ENCODE measurements at places on chromosomes 11 and 22. TPM values are rescaled to one million over a fixed set of nuclear protein-coding genes. Genes with fewer than 3 reads are reported as not detected.

- H3K4me1 ChIP-seq: no peaks in the 10 kb centered on the region
- H3K27me3 ChIP-seq: peaks cover 4% of the 10 kb centered on the region
- H3K27ac ChIP-seq: no peak overlapping the region
- no peak overlapping the region for H3K4me3 ChIP-seq
- no peak for DNase-seq
These were observed 30.9 kb downstream of the IGLL1 start for GRCh38 chr22:23549198-23549595.

DNA sequence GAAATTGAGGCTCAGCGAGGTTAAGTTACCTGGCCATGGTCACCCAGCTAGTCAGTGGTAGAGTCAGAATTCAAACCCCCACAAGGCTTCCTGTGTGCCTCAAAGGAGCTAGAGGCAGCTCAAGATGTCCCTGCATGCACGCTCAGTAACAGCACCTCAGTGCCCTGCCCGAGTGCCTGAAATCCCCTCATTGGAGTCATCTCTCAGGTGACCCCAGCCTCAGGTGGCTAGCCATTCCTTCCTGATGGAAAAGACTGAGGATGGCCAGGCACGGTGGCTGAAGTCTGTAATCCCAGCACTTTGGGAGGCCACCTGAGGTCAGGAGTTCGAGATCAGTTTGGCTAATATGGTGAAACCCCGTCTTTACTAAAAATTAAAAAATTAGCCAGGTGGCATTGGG, 36.9 kb downstream of the LIF start:
- no peaks in the 10 kb centered on the region for H3K27me3 ChIP-seq
- no peak overlapping the region for H3K4me3 ChIP-seq
- peak overlapping the region; percentile 100 for H3K27ac ChIP-seq
- peaks cover 81% of the 10 kb centered on the region for H3K4me1 ChIP-seq
- DNase-seq: no peak
- no peaks in the 10 kb centered on the region for H3K36me3 ChIP-seq

DNA sequence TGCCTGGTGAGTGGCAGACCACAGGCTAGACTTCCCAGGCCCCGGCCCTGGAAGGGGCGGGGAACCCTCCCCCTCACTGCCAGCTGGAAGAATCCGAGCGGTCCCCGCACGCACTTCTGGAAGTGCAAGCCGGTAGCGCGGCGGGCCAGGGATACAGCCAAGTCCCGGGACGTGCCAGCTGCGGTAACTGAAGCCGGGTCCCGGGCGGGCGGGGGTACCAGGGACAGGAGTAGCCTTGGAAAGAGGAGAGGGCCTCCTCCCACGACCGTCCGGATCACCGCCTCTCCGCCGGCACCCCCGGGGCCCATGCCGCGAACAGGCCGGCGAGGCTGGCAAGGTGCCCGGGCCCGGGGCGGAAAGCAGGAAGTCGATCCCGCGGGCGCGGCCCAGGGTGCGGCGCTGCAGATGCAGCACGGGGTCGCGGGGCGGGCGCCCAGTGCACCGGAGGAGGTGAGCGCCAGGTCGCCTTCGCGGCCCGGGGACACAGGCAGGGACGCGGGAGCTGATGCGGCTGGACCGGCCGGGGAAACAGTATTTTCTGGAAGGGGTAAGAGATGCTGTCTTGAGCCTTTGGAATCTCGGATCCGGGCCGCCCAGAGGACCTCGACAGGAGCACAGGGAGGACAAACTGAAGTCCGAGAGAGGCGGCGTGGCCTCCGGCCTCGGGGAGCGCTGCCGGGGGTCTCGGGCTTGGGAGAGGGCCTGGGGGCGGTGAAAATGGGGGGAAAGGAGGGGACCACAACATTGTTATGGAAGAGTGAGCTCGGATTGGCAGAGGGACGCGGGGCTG, 783 bp upstream of the SLC35C1 start:
- peaks cover 29% of the 10 kb centered on the region for H3K4me1 ChIP-seq
- H3K27ac ChIP-seq: peak overlapping the region; percentile 93
- no peaks in the 10 kb centered on the region for H3K27me3 ChIP-seq

DNA sequence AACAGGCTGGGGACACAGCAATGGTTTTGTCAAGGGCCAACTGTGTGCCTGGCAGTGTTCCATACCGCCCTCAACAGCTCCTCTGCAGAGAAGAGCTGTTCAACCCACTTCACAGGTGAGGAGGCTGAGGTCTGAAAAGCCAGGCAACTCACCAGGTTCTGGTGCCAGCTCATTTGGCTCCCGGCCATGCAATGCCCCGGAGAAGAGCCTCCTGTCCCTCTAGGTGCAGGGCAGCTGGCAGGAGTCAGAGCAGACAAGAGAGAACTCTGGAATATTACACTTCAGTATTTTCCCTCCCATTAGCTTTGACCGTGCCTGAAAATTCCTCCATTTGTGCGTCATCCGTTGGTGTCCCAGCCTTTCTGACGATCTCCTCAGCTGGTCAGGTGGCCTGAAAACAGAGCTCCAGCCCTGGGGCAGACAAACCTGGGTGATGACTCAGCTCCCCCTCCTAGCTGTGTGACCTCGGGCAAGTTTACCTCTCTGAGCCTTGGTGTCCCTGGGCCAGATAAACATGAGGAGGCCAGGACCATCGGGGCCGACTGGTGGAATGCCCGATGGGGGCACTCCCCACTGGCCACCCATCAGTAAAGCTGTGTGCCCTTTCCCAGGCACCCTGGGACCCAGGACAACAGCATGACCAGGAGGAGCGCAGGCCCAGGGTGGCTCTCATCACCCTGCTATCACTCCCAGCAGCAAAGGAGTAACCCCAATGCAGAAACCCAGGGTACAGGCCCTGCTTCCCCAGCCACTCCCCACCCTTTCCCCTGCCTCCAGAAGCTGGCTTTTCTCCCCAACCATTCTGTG, 9.6 kb upstream of the C1QTNF6 start:
- peak overlapping the region; percentile 6 for H3K4me3 ChIP-seq
- no peaks in the 10 kb centered on the region for H3K36me3 ChIP-seq

GRCh38 chr11:126344141-126345080, 11.1 kb upstream of the ST3GAL4 start:
- peaks cover 32% of the 10 kb centered on the region for H3K4me1 ChIP-seq
- H3K36me3 ChIP-seq: no peaks in the 10 kb centered on the region
- no peak overlapping the region for H3K27ac ChIP-seq

- no peaks in the 10 kb centered on the region for H3K27me3 ChIP-seq
- H3K27ac ChIP-seq: no peak overlapping the region
- no peaks in the 10 kb centered on the region for H3K36me3 ChIP-seq
These were observed 58.9 kb downstream of the SHANK2 start for GRCh38 chr11:71193431-71193830.

GRCh38 chr11:47731475-47731874, 16.3 kb upstream of the AGBL2 start:
- no peak for DNase-seq
- no peaks in the 10 kb centered on the region for H3K27me3 ChIP-seq
- H3K4me1 ChIP-seq: no peaks in the 10 kb centered on the region

DNA sequence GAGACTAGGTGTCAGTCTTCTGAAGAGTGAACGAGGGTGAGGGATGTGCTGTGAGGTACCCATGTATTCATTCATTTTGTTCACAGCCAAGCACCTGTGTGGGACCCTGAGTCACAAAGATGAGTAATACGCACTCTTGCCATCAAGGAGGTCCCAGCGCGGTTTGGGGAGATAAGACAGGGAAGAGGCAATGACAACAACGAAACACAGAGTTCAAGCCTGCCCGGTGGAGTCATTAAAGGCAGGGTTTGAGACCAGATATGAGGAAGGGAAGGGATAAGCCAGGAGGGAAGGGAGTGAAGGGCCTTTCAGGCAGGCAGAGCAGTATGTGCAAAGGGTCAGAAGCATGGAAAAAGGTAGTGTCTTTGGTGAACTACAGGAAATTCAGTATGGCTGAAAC, 4.6 kb downstream of the DCHS1 start:
- H3K27ac ChIP-seq: no peak overlapping the region
- peak; percentile 48 for DNase-seq

DNA sequence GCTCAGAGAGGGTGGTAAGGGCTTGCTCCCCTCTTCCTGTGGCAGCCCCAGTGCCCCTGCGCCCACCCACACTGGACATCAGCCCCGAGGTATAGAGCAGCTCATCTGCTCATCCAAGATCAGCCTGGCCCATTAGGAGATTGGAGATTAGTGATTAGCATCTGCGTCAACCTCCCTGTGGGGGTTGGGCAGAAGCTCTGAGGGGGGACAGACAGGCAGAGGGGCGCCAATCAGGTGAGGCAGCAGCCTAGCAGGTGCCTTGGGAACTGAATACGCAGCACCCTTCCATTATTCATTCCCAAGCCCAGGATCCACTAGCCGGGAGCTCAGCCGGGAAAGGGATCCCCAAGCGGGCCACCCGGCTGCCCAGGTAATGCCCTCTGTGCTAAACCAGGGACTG, 11.0 kb downstream of the SMTN start:
- DNase-seq: no peak
- peaks cover 50% of the 10 kb centered on the region for H3K36me3 ChIP-seq
- no peaks in the 10 kb centered on the region for H3K4me1 ChIP-seq
- no peak overlapping the region for H3K4me3 ChIP-seq

DNA sequence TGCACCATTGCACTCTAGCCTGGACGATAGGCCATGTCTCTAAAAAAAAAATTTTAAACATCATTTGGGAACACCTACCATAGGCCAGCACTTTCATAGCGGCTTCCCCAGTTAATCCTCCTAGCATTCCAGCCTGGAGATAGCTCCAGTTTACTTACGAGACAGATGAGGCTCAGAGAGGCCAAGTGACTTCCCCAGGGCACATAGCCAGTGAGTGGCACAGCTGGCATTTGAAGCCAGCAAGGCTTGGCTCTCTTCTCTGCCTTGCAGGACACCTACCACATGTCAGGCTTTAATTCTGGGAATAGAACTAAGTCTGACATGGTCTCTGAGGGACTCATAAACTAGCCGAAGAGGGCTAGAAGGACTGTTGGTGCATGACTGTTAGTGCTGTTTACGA, 4.9 kb upstream of the TAGLN start:
- no peak for DNase-seq
- peaks cover 15% of the 10 kb centered on the region for H3K4me1 ChIP-seq
- H3K36me3 ChIP-seq: peaks cover 16% of the 10 kb centered on the region
- no peak overlapping the region for H3K4me3 ChIP-seq

DNA sequence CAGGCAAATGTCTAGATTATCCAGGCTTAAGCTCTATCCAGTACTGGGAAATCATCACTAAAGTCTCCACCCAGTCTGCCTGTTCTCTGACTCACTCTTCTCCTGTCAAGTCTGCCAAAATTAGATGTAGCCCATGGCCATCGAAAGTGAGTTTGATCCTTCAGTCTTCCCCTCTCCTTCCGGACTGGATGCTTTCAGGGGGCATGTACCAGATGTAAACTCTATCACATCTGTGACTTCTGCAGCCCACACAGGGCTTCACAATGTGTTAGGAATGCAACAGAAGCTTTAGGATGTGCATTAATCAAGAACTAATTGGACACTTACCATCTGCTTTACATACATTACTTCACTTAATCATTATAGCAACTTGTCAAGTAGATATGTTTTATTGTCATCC, 12.3 kb downstream of the ME3 start:
- H3K4me1 ChIP-seq: peaks cover 3% of the 10 kb centered on the region
- no peaks in the 10 kb centered on the region for H3K36me3 ChIP-seq
- no peak overlapping the region for H3K4me3 ChIP-seq

DNA sequence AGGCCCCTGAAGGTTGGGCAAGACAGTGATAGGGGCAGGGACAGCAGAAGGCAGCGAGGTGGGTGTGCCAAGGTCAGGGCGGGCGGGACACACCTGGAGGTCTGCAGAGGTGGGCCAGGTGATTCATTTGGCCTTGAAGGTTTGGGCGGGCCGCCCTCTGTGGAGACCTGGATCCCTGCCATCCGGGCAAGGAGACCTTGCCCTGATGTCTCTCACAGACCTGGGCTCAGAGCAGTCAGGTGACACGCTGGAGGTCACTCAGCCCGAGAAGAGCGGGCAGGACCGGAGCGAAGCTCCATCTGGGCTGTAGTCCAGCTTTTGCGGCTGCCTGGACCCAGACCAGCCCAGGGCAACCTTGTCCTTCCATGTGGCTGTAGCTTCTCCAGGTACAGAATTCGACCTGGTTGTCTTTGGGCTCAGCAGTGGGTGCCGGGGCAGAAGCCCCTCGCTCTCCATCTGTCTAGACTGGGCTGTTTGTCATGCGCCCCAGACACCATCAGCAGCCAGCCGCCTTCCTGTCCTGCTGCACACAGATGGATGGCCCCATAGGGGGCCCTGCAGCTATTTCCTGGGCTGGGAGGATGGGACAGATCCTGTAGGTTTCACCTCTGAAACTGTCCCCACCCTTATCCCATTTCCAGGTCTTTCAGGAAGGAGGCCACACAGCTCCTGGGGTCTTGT, 3.1 kb downstream of the MRGPRG start:
- no peak overlapping the region for H3K27ac ChIP-seq
- DNase-seq: no peak
- H3K4me3 ChIP-seq: no peak overlapping the region
- peaks cover 8% of the 10 kb centered on the region for H3K27me3 ChIP-seq
- no peaks in the 10 kb centered on the region for H3K36me3 ChIP-seq

- no peak for DNase-seq
- H3K4me3 ChIP-seq: no peak overlapping the region
- H3K4me1 ChIP-seq: no peaks in the 10 kb centered on the region
- no peaks in the 10 kb centered on the region for H3K36me3 ChIP-seq
- H3K27me3 ChIP-seq: no peaks in the 10 kb centered on the region
- H3K27ac ChIP-seq: no peak overlapping the region
These were observed 618.0 kb downstream of the BRD1 start for GRCh38 chr22:49209452-49210195.

DNA sequence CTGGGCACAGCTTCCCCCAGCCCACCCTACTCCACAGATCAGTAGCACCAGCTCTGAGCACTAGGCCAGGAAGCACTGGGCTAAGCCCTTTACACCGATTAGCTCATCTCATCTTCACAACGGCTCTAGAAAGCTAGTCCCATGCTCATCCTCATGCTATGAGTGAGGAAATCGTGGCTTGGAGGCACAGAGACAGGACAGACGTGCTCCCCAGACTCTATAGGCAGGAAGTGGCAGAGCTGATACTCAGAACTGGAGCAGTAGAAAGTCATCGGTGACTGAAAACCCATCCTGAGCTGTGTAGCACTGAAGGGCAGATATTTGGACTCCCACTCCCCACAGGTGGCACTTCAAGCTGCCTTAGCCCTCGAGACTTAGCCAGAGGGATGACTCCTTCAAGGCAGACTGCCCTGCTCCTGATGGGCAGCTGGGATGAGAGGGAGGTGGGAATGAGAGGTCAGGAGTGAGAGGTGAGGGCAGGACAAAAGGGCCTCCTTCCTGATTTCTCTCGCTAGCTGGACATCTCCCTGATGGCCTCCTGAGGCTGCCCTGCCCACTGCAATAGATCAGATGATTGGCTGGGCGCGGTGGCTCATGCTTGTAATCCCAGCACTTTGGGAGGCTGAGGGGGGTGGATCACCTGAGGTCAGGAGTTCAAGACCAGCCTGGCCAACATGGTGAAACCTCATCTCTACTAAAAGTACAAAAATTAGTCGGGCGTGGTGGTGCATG, 9.7 kb downstream of the CD5 start:
- no peak for DNase-seq
- no peak overlapping the region for H3K27ac ChIP-seq
- H3K4me3 ChIP-seq: no peak overlapping the region
- H3K36me3 ChIP-seq: no peaks in the 10 kb centered on the region
- peaks cover 2% of the 10 kb centered on the region for H3K27me3 ChIP-seq

- DNase-seq: no peak
- no peaks in the 10 kb centered on the region for H3K36me3 ChIP-seq
- peak overlapping the region; percentile 96 for H3K4me3 ChIP-seq
- H3K27me3 ChIP-seq: peaks cover 10% of the 10 kb centered on the region
- H3K4me1 ChIP-seq: peaks cover 6% of the 10 kb centered on the region
These were observed 523 bp upstream of the MPZL3 start for GRCh38 chr11:118252688-118253087.

The RASGRP2 gene
- total RNA-seq: 3.9 TPM

The BLID gene
- total RNA-seq: 1.2 TPM

The P2RX6 gene
- total RNA-seq: 0.45 TPM

The HTR3A gene
- not detected for total RNA-seq

The PICK1 gene
- total RNA-seq: 20.7 TPM
